Esophagus muscularis mucosa (tissue), 4 donors: ENCODE measurements at places on chromosomes 2 and 18. TPM values are rescaled to one million over a fixed set of nuclear protein-coding genes. Genes with fewer than 3 reads are reported as not detected.

The IL1RL2 gene
- total RNA-seq = not detected

The CDH20 gene
- 0.99 TPM for total RNA-seq

The SESTD1 gene
- 53.5 TPM for total RNA-seq

The RPL31 gene
- total RNA-seq = 1,036 TPM

The CD8A gene
- 1.0 TPM for total RNA-seq

The TMX3 gene
- 39.5 TPM for total RNA-seq

DNA sequence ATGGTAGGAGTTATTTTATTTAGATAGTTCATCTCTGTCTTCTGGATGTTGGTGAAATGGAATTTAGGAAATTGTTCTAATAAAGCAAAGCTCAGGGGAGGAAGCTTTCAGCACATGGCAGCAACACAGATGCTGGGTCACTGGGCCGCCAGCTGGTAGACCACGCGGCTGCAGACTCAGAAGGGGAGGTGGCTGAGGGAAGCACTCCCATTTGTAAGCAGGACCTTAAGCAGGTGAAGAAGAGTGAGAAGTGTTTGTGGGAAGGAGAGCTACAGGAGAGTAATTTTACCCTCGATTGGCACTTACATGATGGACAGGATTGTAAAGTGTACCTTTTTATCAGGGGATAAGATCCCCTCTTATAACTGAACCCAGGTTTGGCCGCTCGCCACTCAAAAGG is 24.4 kb downstream of the NMS start:
- no peaks in the 10 kb centered on the region for H3K27me3 ChIP-seq
- H3K27ac ChIP-seq = no peak overlapping the region
- no peak overlapping the region for H3K4me3 ChIP-seq
- DNase-seq = peak; percentile 37
- H3K36me3 ChIP-seq = no peaks in the 10 kb centered on the region
- H3K4me1 ChIP-seq = no peaks in the 10 kb centered on the region

GRCh38 chr2:196112418-196113034 is 43.9 kb upstream of the DNAH7 start:
- H3K4me1 ChIP-seq = no peaks in the 10 kb centered on the region
- no peak overlapping the region for H3K27ac ChIP-seq
- H3K27me3 ChIP-seq = no peaks in the 10 kb centered on the region
- no peaks in the 10 kb centered on the region for H3K36me3 ChIP-seq
- no peak for DNase-seq
- no peak overlapping the region for H3K4me3 ChIP-seq

DNA sequence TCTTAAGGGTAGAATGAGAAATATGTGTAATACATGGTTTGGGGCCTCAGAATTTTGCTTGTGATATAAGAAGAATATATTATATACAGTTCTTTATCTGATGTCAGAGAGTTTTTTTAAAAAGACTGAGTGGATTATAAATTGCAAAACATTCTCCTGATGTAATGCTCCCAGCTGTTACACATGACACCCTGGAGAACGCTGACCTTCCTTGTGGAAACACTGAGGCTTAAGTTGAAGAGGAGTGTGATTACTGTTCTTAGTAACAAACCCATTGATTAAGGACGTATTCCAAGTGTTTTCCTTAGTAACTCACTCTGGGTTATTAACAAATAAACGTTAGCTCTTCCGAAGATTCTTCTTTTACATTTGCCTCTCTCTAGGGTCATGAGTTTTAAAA is 1069.3 kb upstream of the CNTNAP5 start:
- DNase-seq = no peak
- H3K4me1 ChIP-seq = no peaks in the 10 kb centered on the region
- H3K4me3 ChIP-seq = no peak overlapping the region
- no peaks in the 10 kb centered on the region for H3K27me3 ChIP-seq
- H3K36me3 ChIP-seq = no peaks in the 10 kb centered on the region

- H3K4me1 ChIP-seq = peaks cover 9% of the 10 kb centered on the region
- H3K27me3 ChIP-seq = no peaks in the 10 kb centered on the region
- no peak overlapping the region for H3K4me3 ChIP-seq
- no peak for DNase-seq
- peaks cover 77% of the 10 kb centered on the region for H3K36me3 ChIP-seq
These were observed 12.4 kb downstream of the SLC66A2 start for GRCh38 chr18:79939096-79939495.

DNA sequence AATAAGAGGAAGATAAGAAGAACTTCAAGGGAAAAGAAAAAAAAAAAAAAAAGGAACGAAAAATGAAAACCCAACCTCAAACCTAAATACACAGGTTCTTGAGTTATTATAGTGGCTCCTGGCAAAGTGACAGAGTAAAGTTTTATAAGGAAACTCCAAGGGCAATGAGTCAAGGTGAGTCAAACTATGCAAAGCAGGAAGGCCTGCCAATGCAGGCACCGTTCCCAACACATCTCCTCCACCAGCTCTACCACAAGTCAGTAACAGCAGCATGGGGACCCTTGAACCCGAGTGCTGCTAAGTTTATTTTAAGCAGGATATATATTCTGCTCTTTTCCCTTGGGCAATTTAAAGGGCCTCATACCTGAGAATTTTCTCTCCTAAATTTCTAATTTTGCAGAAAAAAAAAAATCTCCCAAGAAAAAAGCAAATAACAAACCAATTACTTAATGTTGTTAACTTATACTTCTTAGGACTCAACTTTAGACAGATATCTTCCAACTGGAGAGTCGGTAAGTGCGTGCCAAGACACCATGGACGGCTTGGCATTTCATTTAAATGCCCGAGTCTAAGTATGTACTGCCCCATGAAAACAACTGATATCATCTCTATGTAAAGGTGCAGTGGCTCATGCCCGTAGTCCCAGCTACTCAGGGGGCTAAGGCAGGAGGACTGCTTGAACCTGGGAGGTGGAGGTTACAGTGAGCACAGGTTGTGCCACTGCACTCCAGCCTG is 75.7 kb upstream of the TFCP2L1 start:
- H3K4me3 ChIP-seq = no peak overlapping the region
- DNase-seq = no peak
- peaks cover 16% of the 10 kb centered on the region for H3K4me1 ChIP-seq
- peaks cover 86% of the 10 kb centered on the region for H3K36me3 ChIP-seq

GRCh38 chr2:217632043-217632442 is 370.8 kb downstream of the TNS1 start:
- H3K4me1 ChIP-seq = peaks cover 58% of the 10 kb centered on the region
- H3K36me3 ChIP-seq = no peaks in the 10 kb centered on the region
- DNase-seq = no peak
- H3K27ac ChIP-seq = no peak overlapping the region

- H3K4me1 ChIP-seq = peaks cover 3% of the 10 kb centered on the region
- peak overlapping the region; percentile 73 for H3K27ac ChIP-seq
- no peak for DNase-seq
- H3K27me3 ChIP-seq = no peaks in the 10 kb centered on the region
- H3K4me3 ChIP-seq = no peak overlapping the region
These were observed 48.1 kb downstream of the KCNE4 start for GRCh38 chr2:223100061-223100511.

- H3K27me3 ChIP-seq = no peaks in the 10 kb centered on the region
- no peaks in the 10 kb centered on the region for H3K36me3 ChIP-seq
- DNase-seq = peak; percentile 19
- H3K4me3 ChIP-seq = no peak overlapping the region
- H3K4me1 ChIP-seq = no peaks in the 10 kb centered on the region
- no peak overlapping the region for H3K27ac ChIP-seq
These were observed 156.6 kb upstream of the LHCGR start for GRCh38 chr2:48912110-48912509.

DNA sequence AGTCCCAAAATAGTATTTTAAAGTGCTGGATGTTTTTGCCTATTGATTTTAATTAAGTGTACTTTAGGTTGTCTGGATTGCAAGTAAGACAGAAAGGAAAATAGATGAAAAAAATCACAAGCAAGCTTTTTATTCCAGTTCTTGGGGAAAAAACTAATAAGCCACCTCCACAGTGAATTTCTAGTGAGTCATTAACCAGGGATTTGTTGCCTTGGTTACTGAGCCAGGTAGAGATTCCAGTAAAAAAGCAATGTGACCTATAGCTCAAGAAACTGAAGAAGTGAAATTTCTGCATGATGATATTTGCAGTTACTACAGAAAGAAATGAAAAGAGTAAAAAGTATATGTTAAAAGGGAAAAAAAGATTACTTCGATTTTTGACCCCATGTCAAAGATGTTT is 160.6 kb downstream of the METTL4 start:
- no peak overlapping the region for H3K4me3 ChIP-seq
- H3K36me3 ChIP-seq = no peaks in the 10 kb centered on the region
- H3K27me3 ChIP-seq = no peaks in the 10 kb centered on the region

DNA sequence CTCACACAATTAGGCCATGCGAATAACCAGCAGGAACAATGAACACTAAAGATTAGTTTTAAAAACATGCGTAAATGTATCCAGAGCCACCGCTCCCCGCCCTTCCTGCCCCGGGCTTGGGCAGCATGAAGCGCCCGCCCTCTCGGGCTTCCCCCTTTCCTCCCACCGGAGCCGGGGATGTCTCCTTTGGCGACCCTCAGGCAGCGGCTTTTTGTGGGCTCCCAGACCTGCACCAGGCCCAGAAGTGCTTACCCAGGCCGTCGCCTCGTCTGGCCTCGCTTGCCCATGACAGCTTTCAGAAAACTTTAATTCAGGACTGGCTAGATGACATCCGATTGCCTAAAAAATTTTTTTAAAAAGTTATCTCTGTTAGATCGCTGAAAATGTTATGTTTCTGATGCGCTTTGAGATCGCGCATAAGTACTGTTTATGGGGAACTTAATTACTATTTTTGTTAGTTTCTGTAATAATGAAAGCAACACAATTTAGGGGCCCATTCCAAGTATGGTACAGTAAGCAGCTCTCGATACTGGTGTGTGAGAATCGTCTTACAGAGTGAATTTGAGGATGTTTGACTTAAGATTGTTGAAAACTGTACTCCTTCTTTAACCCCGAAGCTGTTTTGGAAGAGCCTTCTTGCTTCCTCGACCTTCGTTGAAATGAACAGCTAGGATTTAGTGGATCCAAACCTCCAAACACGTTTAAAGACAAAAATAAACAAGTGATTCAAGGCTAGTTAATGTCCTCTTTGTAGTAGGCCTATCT is 1.1 kb downstream of the MAP3K20 start:
- H3K36me3 ChIP-seq = no peaks in the 10 kb centered on the region
- H3K4me1 ChIP-seq = peaks cover 16% of the 10 kb centered on the region
- H3K4me3 ChIP-seq = peak overlapping the region; percentile 80
- H3K27me3 ChIP-seq = no peaks in the 10 kb centered on the region
- H3K27ac ChIP-seq = peak overlapping the region; percentile 92

DNA sequence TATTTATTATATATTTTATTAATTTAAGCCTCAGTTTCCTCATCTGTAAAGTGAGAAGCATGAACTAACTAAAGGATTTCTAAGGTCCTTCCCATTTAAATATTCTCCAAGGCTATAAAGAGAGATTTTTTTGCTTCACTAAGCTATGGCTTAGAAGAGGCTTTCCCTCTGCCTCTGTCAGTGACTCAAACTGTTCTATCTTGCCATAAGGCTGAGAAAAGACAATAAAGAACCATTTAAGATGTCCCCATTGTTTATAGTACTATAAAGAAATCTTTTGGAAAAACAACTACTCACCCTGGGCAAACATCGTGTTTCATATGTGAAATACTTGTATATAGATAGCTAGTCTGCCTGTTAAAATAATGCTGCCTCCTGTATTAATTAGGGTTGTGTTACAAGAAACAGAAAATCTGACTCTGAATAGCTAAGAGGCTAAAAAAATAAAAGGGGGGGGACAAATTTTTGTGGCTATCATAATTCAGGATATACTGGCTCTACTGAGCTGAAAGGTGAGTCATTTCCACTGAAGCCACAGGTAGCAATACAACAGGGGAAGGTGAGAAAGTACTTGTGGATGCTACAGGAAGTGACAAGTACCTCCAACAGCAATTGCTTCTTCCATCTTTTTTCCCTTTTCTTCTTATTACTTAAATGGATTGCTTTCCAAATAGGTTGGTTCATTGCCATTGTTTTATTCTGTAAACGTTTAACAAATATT is 25.4 kb downstream of the EPHA4 start:
- H3K27me3 ChIP-seq = no peaks in the 10 kb centered on the region
- H3K4me3 ChIP-seq = no peak overlapping the region
- H3K4me1 ChIP-seq = no peaks in the 10 kb centered on the region
- no peak overlapping the region for H3K27ac ChIP-seq
- DNase-seq = no peak

DNA sequence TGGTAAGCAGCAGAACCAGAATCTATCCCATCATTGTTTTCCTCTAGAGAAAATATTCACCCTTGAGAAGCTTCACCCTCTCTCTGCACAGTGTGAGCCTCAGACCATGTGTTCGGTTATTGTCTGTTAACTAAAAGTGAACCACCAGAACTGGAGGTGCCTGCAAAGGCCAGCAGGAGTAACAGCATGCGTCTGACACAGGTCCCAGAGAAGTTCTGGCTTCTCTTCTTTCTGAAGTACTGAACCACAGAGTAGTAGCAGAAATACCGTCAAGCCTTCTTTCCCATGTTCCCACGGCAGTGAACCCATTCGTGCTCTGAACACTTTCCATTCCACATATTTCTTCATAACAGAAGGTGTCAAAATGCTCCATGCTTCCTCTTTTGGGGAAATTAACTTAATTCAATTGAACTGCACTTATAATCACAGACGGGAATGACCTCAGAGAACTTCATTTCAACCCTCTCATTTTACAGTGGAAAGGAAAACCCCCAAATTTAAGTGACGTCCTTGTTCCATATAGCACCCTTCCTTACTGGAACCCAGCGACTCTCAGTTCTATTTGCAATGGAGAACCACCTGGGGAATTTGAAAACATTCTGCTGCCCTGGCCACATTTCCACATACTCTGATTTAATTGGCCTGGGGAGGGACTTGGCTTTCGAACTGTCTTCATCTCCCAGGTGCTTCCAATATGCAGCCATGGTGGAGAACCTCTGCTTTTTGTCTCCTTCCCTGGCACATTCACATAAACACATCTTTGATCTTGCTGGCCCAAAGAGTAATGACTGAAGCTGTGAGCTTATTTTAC is 519.1 kb downstream of the RNF144A start:
- H3K4me3 ChIP-seq = no peak overlapping the region
- H3K27ac ChIP-seq = no peak overlapping the region
- H3K4me1 ChIP-seq = peaks cover 15% of the 10 kb centered on the region
- DNase-seq = no peak
- no peaks in the 10 kb centered on the region for H3K36me3 ChIP-seq

- H3K4me1 ChIP-seq = no peaks in the 10 kb centered on the region
- H3K27ac ChIP-seq = no peak overlapping the region
- no peaks in the 10 kb centered on the region for H3K36me3 ChIP-seq
These were observed 29.0 kb downstream of the EML6 start for GRCh38 chr2:54752439-54752838.

GRCh38 chr2:133765658-133766057 is 197.4 kb upstream of the NCKAP5 start:
- no peaks in the 10 kb centered on the region for H3K36me3 ChIP-seq
- H3K27me3 ChIP-seq = no peaks in the 10 kb centered on the region
- peaks cover 15% of the 10 kb centered on the region for H3K4me1 ChIP-seq
- no peak for DNase-seq

- H3K36me3 ChIP-seq = no peaks in the 10 kb centered on the region
- H3K27ac ChIP-seq = no peak overlapping the region
- no peak overlapping the region for H3K4me3 ChIP-seq
- H3K27me3 ChIP-seq = no peaks in the 10 kb centered on the region
- peaks cover 7% of the 10 kb centered on the region for H3K4me1 ChIP-seq
- no peak for DNase-seq
These were observed 34.8 kb upstream of the SP5 start for GRCh38 chr2:170680172-170680941.

- peaks cover 5% of the 10 kb centered on the region for H3K4me1 ChIP-seq
- H3K27me3 ChIP-seq = no peaks in the 10 kb centered on the region
- no peak overlapping the region for H3K4me3 ChIP-seq
- no peaks in the 10 kb centered on the region for H3K36me3 ChIP-seq
These were observed 152.6 kb upstream of the RND3 start for GRCh38 chr2:150640039-150640438.
